ENCODE measurements at places on chromosomes 13 and 19.

DNA sequence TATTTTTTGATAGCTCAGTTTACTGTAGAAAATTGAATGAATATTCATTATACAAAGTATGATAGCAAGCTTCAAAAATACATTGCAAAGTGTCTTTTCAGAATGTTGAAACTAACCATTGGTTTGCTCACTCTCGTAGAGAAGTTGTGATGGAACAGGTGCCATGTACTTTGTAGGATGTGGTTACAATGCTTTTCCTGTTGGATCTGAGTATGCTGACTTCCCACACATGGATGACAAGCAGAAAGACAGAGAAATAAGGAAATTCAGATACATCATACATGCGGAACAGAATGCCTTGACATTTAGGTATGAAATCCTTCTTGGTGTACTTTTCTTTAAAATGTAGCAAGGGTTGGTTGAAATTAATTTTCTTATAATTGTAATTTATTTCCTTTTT lies 30.5 kb downstream of the CDADC1 start:
- DNase-seq = no peak

DNA sequence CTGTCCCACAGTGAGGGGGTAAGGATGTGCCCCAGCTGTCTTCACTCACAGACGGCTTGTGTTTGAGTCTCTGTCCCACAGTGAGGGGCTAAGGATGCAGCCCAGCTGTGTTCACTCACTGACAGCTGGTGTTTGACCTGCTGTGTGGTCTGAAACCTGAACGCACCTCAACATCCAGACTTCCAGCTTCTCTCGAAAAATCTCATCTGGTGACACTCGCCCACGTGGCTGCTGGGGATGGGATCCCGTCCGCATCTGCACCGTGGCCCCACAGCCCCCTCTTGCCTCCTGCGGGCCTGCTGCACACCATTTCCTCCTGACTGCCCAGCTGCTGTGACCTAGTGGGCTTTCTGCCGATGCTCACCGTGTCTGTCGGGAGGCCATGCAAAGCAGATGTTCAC lies 27.3 kb downstream of the CHAF1A start:
- no peak for DNase-seq

DNA sequence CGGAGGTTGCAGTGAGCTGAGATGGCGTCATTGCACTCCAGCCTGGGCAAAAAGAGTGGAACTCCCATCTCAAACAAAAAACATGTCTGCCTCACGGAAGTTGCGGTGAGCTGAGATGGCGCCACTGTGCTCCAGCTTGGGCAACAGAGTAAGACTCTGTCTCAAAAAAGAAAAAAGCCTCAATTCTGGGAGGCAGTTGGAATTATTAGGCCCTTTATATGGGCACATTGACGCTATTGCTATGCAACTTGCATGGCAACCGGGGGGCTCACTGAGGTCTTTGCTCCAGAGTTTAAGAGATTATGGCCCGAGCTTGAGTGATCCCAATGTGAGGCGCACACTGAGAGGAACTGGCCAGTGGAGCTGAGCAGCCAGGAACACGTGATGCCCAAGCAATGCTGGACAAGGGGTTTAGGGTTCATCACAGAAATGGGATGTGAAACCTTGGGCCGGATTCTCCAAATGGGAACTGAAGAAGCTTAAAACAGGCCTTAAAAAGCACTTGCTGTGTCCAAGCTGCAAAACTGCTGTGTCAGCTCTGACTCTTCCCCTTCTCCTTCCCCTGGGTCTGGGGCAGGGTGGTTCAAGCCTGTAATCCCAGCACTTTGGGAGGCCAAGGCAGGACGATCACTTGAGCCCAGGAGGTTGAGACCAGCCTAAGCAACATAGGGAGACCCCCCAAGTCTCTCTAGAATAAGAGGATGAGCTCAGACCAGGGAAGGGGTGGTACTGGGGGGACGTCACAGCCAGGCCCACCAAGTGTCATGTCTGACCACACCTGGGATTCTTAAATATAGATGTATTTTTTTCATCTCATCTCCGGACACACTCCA lies 2.5 kb downstream of the FTL start:
- DNase-seq = no peak

DNA sequence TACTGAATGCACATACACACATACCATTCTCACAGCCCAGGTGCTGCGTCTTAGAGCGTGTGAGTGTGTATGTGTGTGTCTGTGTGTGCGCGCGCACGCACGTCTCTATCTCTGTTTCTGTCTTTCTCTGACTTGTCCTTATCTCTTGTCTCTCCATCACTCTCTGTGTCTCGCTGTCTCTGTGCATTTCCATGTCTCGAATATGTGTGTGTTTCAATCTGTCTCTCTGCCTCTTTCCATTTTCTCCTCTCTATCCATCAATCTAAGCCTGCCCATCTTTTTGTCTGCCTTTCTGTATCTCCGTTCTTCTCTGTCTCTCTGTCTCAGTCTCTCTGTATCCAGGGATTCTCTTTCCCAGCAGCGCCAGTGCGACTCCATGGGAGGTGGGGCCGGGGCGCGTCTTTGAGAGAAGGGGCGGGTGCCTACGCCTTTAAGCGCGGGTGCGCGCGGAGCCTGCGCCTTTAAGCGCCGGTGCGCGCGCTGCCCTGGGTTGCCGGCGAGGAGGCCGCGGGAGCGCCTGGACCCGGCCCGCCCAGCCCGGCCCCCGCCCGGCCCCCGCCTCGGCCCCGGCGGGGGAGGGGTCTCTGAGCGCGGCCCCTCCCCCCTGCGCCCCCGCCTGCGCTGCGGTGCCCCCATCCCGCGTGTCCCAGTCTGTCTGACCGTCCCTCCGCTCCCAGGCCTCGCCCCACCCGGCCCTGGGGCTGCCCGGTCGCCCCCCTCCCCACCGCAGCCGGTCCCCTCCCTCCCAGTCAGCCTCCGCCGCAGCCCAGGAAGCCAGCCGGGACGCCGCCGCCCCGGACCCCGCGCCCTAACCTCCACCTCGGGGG lies at the start of gene LRFN3:
LRFN3 (plus strand) TSS at position 464 of the 827 bp plus-strand sequence. CDS start 3,052 bp downstream, outside the sequence.
- DNase-seq = no peak

- no peak for DNase-seq
Measured at GRCh38 chr19:41264581-41265394, 616 bp downstream of the HNRNPUL1 start.

- no peak for DNase-seq
Measured at GRCh38 chr19:38949580-38950367, 19.0 kb downstream of the MRPS12 start.

- no peak for DNase-seq
Measured at GRCh38 chr19:3766520-3766919, 4.0 kb downstream of the MRPL54 start.

DNA sequence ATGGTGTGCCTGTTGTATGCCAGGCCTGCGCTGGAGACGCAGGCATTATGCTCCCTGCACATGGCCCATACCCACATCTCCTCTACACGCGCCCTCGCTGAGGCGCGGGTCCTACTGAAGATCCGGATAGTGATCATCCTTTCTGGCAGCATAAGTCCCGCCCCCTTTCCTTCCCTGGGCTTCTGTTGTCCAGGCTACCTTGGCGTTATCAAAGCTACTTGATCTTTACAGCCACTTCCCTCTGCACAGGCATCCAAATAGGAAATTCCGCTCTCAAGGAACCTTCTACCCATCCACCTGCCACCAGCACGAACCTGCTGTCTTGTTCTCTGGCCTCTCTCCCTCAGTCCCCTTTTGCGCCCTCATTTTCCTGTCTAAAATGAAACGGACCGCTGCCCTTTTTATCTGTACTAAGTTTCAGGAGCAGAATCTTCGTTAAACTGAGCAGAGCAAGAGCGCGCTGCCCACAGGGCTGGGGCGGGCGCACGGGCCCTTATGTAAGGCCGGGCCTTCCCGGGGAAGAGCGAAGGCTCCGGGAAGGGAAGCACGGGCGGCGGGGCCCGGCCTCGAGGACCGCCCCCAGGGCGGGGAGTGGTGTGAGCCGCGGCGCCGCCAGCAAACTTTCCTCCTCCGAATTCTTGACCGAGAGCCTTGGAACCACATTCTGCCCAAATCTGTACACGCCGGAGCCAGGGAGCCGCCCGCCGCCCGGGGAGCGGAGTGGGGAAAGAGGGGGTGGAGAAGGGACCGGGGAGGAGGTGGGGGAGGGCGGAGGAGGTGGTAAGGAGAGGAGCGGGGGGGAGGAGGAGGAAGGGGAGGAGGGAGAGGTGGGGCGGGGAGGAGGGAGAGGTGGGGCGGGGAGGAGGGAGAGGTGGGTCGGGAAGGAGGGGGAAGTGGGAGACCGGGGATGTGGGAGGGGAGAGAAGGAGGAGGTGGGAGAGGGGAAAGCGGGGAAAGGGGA lies 920 bp upstream of the UBE2L5 start:
- no peak for DNase-seq

DNA sequence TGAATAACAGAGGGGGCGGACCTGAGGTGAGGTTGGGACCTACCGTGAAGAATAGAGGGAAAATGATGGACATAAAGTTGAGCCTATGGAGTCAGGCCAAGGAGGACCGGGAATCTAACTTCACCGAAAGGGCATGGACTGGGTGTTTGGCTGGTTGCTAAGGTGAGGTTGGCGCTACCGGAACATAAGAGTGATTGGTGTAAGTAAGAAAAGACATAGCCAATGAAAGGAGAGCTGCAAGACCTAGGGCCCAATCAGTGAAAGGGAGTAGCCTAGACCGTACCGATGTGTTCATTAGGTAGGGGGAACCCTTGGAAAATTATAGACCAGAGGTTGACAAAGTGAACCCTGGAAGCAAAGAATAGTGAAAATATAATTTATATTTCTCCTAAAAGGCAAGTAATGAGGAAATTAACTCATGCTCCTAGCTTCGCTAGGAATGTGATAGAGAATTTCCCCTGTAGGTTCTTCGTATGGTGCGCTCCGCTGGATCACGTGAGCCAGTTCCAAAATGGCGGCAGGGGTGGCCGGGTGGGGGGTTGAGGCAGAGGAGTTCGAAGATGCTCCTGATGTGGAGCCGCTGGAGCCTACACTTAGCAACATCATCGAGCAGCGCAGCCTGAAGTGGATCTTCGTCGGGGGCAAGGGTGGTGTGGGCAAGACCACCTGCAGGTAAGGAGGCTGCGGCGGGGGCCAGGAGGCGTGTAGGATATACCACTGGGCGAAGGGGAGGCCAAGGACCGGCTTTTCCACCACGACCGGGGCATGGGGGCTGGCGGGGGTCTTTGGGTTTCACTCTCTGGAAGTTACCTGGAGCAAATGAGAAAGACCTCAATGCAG lies at the start of gene GET3:
GET3 (plus strand) TSS at position 503 of the 840 bp plus-strand sequence; CDS start at position 512, 9 bp downstream.
- DNase-seq = peak; percentile 100

DNA sequence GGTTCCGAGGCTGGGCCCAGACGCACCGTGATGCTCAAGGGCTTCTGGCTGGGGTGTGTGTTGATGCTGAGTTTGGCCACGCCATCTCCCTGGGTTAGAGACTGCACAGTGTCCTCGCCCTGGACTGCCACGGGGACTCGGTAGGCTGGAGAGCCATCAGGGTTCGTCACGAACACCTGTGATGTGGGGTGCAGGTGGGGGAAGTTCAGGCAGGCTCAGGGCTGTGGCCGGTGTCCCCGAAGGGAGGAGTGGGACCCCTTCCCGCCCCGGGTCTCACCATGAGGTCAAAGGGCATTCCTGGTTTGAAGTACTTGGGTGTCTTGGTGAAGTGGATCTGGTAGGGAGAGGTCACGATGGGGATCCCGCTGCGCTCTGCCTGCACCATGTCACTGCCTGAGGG lies 8.2 kb downstream of the C3 start:
- no peak for DNase-seq

DNA sequence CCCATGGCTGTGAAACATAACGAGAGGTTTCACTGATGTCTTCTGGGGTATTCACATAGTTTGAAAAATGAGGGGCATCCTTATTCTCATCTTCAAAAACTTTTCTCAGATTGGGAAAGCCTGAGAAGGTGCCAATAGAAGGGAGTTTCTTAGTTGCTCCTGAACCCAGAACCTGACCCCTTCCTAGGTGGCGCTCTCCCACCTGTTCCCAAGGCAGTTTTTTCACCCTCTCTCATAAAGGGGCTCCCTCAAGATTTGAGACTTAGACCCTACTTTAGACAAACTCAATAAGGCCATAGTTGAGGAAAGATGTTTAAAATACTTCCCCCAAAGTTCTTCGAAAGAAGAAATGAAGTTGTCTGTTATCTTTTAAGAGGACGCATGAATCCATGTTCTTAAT lies 142.2 kb downstream of the FGF9 start:
- no peak for DNase-seq

GRCh38 chr13:45215392-45216077 lies 14.7 kb upstream of the KCTD4 start:
- DNase-seq = no peak

DNA sequence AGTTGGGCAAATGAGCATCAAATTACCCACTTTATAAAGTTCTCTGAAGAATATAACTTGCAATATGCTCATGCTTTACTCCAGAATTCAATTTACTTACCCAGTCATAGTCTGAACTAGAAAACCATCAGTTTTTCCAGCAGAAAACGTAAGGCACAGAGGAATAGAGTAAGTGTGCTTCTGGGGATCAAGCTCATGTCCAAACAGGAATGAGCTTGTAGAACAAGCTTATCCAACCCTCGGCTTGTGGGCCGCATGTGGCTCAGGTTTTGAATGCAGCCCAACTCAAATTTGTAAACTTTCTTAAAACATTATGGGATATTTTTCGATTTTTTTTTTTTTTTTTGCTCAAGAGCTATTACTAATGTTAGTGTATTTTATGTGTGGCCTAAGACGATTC lies 308.5 kb upstream of the KLF12 start:
- no peak for DNase-seq

DNA sequence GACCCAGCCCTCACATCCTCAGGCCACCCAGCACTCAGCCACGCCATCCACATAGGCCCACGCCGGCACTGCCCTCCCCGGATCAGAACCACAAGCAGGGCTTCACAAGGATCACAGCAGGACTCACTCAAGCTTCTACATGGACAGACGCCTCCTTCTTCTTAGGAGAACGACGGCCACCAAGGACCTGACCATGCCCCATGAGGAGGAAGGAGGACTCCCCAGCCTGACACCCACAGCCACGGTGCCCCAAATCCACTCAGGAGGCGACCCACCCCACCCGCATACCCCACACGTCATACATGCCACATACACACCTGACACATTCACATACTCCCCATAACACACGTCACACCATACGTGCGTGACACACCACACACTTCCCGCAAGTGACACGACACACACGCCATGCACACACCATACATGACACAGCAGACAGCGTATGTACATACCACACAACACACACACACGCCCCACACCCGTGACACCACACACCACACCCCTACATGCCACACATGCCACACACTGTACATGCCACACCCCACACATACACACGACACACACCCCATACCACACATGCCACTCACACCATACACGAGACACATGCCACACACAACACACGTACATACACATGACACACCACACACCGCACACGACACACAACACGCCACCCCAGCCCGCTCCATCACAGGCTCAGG lies 50.4 kb downstream of the MLLT1 start:
- no peak for DNase-seq

DNA sequence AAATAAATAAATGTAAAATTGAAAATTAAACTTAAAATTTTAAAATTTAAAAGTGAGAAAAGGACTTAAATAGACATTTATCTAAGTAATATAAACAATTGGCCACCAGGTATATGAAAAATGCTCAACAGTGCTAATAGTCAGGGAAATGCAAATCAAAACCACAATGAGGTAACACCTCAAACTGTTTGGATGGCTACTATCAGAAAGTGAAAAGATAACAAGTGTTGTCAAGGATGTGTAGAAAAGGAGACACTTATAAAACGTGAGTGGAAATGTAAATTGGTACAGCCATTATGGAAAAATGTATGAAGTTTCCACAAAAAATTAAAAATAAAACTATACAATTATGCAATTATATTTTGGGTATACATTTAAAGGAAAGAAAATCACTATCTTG lies 752.2 kb downstream of the EFNB2 start:
- no peak for DNase-seq
